ENCODE measurements at places on chromosomes 12 and 14.

- peak; percentile 47 for DNase-seq
These were observed 62.2 kb downstream of the RFX4 start for GRCh38 chr12:106645074-106645421.

GRCh38 chr14:25122843-25123242 is 72.9 kb upstream of the STXBP6 start:
- DNase-seq, result no peak

DNA sequence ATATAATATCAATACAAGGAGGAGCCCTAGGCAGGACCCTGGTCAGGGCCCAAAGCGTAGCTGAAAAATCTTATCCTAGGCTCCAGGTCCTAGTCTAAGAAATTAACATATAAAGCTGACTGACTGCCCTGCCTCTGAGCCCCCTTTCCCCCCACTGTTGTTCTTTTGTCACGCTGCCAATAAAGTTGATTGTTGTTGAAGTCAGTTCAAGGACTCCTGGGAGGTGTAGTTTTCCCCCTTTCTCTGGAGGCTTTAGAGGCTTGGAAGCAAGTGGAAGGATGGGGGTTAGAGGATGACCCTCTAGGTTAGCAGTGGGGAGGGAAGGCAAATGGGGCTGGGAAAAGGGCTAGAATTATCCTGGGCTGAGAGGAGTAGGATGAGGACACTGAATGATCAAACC is 3.2 kb downstream of the PPP1R1A start:
- no peak for DNase-seq

DNA sequence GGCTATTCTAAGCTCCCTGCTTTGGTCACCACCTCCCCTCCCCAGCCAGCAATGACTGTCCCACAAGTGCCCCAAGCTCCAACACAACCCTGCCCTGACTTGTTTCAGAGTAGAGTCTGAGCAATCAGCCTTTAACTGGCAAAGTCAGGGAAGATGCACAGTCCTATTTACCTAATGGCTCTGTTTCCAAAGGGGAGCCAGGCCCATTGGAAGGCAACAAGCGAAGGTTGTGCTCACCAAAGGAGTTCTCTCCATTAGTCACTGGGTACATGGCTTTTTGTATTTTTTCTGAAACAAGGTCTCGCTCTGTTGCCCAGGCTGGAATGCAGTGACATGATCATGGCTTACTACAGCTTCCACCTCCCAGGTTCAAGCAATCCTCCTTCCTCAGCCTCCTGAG is 267.1 kb upstream of the CRY1 start:
- no peak for DNase-seq

DNA sequence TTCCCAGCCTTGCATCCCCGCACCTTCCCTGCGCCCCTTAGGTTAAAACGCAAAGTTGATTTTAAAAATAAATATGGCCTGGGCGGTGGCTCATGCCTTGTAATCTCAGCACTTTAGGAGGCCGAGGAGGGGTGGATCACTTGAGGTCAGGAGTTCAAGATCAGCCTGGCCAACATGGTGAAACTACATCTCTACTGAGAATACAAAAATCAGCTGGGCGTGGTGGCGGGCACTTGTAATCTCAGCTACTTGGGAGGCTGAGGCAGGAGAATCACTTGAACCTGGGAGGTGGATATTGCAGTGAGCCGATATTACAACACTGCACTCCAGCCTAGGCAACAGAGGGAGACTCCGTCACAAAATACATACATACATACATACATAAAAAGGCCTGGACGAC is 96.0 kb downstream of the GCH1 start:
- DNase-seq, result no peak

DNA sequence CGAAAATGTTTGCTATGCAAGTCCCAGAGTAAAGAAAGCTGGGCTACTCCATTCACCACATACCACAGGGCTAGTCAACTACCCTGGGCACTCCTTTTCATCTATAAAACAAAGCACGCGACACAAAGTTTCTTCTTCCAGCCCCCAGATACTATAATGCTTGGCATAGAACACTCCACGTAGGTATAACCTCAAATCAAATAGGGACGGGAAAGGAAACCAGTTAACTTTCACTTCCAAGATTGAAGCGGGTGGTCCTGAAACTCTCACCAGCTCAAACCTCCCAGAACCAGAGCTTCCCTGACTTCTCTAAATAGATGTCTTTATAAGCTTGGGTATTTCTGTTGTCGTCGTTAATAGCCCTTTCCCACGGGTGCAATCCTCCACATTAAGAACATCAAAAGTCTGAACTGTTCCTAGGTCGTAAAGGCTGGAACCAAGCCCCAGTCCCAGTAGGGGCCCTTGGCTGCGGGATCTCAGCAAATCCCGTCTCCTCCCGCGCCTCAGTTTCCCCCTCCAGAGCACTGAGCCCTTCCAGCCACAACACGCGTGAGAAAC is 647 bp downstream of the LGMN start:
- DNase-seq, result no peak

DNA sequence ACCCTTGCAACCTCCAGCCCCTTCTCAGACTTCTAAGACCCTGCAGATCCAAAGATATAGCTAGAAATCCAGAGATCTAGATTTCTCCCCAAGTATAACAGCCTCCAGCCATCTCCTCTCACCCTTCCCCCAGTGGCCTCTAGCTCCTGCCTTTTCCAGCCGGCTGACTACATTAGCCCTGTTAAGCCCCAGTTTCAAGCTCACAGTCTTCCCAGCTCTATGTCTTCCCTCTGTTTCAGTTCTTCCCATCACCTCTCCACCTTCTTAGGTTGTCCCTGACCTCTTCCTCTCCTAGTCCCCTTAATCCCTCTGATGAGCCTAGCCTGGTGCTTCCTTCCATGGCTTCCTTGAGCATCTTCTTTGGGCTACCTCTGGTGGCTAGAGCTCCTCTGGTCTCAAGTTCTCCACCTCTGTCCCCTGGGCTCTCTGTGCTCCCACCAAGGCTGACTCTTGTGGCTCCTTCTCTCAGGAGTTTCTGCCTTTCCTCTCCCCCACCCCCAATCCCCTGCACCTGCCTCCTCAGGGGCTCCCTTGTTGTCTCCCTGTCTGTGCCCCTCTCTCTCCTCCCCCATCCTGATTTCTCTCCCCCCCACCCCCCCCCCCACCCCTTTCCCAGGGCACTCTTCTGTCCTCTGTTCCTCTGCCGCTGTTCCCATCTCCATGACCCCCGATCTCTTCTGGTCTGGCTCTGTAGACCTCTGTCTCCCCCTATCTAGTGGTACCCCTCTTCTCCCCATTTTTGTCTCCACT is 816 bp upstream of the GDF11 start:
- no peak for DNase-seq

GRCh38 chr14:45125754-45126153 is 8.5 kb downstream of the FKBP3 start:
- no peak for DNase-seq

GRCh38 chr12:56896082-56896481 is 38.1 kb downstream of the SDR9C7 start:
- DNase-seq, result no peak

DNA sequence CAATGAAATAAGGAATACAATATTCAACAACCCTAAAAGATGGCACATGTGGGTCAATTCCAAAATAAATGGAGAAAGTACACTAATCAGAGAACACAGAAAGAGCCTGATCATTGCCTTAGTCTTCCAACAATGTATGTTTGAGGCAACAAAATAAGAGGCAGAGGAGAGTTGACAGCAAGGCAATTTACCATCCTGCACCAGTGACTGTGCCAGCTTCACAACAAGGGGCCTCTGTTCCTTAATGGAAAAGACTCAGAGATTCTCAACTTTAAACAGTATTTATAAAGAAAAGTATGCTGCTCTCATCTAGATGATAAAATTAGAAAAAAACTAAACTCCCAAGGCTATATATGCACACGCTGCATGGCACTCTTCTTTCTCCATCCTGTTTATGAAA is 25.9 kb downstream of the EPS8 start:
- no peak for DNase-seq

GRCh38 chr14:55721353-55721752 is 141.3 kb downstream of the KTN1 start:
- no peak for DNase-seq

GRCh38 chr12:43148691-43149090 is 403.3 kb downstream of the ADAMTS20 start:
- peak; percentile 15 for DNase-seq

DNA sequence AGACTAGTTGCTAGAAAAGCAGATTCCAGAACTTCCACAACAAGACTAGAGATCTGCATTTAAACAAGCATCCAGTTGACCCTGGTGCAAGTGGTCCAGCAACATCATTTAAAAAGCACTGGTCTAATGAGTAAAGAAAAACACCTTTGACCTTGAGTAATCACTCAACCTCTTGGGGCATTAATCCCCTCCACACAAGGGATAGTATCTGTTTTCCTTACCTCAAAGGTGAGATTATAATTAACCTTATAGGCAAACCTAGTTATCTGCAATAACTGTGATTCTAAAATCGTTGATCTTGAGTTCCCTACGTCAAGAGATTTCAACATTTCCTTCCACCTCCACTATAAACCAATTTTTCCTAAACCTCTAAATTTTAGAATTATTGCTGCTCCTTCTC is 1.1 kb downstream of the KDM5A start:
- no peak for DNase-seq

- no peak for DNase-seq
These were observed 110.4 kb upstream of the FZD10 start for GRCh38 chr12:130051900-130052299.

DNA sequence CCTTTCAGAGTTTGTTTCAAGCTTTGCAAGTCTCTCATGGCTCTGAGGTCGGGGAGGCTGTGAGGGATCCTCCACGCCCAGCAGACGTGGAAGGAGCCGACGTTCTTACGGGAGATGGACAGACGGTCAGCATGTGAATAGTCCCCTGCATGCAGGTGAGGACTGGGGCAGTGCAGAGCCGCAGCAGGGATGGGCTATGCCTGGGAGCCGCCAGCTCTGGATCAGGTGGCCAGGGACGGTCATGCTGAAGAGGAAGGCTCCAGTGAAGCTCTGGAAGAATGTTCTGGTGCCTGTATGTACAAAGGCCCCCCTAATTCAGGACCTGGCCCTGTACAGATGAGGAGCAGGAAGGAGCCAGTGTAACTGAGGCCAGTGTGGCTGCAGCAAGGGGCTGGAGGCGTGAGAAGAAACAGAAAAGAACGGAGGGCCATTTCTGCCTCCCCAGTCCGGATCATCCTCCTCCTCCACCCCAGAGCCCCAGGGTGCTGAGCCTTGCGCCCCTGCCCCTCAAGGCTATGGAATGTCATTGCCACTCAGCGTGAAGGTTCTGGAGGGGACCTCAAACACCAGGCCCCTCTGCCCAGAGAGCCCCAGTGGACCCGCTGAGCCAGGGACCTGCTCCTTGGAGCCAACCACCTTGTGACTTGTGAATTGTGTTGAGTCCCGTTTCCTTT is 96.8 kb upstream of the DIO3 start:
- DNase-seq, result no peak

- no peak for DNase-seq
These were observed 34.9 kb downstream of the PDE3A start for GRCh38 chr12:20403230-20403629.

- DNase-seq, result no peak
These were observed 63.9 kb downstream of the SYT1 start for GRCh38 chr12:78928200-78929074.

DNA sequence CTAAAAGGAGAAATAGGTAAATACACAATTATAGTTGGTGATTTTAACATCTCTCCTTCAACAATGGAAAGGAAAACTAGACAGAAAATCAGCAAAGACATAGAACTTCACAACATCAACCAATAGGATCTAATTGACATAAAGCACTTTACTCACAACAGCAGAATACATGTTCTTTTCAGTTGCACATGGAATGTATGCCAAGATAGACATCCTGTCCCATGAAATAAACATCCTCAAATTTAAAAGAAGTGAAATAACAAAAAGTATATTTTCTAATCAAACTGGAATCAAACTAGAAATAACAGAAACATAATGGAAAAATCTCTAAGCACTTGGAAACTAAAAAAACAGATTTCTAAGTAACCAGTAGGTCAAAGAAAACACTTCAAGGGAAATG is 296.2 kb upstream of the RGS6 start:
- DNase-seq, result no peak

DNA sequence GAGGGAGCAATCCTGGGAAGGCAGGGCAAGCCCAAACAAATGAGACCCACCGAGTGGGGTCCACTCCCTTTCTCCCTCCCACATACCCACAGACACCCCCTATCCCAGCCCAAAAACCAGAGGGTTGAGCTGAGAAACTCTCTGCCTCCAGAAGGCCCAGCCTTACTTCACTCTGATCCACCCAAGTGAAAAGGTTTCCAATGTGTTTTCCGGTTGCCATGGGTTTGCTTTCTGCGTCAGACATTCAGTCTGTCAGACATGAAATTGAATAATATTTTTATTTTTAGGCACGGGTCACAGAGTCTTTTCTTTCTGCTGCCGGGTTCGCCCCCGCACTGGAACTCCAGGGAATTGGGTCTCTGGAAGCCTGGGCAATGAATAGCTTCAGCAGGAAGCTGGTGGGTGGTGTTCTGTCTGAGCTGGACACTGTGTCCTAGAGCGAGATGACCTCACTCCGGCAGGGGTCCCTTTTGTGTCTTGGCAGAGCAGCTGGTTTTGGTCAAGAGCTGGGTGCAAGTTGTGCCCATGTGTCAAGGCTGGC is 69.8 kb upstream of the CLMN start:
- peak; percentile 63 for DNase-seq

DNA sequence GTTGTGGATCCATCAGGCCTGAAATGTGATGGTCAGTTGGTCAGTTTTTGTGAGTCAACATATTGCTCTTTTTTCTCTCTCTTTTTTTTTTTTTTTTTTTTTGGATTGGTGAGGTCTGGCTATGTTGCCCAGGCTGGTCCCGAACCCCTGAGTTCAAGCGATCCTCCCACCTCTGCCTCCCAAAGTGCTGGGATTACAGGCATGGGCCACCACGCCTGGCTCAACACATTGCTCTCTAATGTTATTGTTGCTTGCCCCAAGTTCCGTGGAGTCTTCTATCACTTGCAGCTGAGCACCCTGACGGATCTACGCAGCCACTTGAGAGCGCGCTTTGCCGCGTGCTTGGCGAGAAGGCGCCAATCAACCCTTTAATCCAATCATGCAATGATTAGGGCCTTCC is 69.5 kb upstream of the DIO3 start:
- DNase-seq, result no peak

GRCh38 chr12:79451978-79452377 is 238.8 kb downstream of the PAWR start:
- DNase-seq, result peak; percentile 87

DNA sequence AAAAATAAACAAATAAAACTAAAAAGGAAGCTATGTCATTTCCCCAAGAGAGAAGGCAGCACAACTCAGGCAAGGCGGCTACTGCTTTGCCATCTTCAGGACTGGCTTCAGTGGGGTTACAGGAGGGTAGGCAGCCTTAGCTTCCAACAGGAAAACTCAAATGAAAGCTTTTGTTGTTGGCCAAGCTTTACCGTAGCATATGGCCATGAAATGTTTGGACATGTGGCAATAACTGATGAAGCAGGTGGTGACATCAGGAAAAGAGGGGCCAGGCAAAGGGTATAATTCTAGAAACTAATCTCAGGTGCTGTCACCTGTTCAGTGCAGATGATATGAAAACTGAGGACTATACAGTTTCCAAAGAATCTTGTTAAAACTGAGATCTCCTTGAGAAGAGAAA is 22.8 kb upstream of the NPFF start:
- no peak for DNase-seq

- peak; percentile 92 for DNase-seq
These were observed at the start of gene NUAK1 for GRCh38 chr12:106138633-106139421. NUAK1 (minus strand) TSS chr12:106138954; CDS start chr12:106138653, 301 bp downstream.
